ENCODE measurements at places on chromosomes 5 and 9.

DNA sequence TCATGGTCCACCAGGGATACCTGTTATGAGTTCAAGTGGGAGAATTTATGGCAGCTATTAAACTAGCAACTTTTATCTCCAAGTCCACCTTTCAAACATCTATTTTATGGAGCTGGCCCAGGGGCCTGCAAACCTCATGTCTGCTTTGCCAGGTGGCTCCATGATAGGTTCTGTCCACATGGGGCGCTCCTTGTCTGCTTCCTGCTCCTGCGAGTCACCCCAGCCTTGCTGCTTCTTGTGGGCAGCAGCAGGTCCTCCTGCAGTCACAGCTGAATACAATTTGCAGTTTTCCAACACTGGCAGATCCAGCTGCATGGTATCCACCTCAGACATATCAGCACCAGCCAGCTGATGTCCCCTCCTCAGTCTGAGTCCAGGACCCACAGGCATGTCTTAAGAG is 39.6 kb upstream of the FRRS1L start:
- no peak for DNase-seq

GRCh38 chr5:157497875-157498611 is 38.0 kb downstream of the NIPAL4 start:
- DNase-seq, result no peak

DNA sequence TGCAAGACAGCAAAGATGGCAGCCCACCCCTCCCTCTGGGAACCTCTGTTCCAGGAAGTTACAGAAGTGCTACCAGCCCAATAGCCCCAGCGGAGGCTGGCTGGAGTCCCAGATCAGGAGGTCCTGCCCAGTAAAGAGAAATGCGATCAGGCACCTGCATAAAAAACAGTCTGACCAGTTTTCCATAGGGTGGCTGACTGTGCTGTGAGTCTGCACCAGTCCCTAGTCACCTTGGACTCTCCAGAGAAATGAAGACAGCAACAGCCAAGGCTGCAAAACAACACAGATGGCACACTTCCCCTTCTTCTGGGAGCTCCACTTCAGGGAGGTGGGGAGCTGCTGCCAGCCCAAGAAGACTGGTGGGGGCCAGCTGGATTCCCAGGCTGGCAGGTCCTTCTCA is 265.5 kb upstream of the PCSK5 start:
- no peak for DNase-seq

GRCh38 chr9:128026255-128026772 is 40.8 kb downstream of the NAIF1 start:
- no peak for DNase-seq

DNA sequence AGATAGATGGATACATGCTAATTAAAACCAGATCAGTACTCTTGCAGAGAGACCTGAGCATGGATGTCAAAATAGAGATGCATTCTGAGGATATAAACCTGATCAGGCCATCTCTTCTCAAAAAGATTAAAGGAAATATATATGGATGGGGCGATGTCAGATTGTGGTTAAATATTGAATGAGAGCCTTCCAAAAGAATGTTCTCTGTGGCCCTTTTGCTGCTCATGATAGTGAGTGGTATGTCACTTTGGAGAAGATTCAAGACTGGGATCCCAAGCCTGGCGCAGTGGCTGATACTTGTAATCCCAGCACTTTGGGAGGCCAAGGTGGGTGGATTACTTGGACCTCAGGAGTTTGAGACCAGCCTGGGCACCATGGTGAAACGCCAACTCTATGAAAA is 20.5 kb downstream of the ZNF131 start:
- peak; percentile 55 for DNase-seq

DNA sequence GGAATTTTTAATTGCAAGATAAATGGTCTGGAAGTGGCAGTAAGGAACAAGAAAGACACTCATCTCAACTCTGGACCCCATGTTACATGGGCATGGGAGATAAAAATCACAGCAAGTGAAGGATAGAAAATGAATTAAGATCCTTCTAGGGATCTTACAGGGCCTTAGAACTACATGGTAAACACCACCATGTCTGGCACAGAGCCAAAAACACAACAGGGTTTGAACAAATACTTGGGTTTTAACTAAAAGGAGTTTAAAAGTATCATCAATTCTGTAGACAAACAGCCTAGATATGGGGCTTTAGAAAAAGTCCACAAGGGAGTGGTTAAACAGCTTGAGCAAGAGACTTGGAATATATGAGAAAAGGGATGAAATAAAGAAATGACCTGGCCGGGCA is 366.4 kb downstream of the ARL15 start:
- no peak for DNase-seq

DNA sequence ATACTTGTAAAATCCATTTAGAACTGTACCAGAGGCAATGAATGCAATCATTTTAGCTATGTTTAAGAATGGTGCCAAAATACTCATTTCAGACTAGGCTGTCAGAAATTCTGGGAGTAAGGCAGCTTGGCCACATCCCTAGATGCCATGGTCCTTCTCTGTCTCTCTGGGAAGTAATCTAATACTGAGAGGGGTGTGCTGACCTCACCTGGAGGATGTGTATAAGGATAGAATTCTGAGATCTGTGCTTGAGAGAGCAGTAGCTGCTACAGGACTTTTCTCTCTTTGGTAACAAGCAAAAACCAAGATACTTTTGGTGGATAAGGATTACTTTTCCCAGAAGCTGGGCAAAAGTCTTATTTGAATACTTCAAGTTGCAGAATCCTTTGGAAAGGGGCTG is 68.1 kb upstream of the MRPS30 start:
- DNase-seq, result no peak

DNA sequence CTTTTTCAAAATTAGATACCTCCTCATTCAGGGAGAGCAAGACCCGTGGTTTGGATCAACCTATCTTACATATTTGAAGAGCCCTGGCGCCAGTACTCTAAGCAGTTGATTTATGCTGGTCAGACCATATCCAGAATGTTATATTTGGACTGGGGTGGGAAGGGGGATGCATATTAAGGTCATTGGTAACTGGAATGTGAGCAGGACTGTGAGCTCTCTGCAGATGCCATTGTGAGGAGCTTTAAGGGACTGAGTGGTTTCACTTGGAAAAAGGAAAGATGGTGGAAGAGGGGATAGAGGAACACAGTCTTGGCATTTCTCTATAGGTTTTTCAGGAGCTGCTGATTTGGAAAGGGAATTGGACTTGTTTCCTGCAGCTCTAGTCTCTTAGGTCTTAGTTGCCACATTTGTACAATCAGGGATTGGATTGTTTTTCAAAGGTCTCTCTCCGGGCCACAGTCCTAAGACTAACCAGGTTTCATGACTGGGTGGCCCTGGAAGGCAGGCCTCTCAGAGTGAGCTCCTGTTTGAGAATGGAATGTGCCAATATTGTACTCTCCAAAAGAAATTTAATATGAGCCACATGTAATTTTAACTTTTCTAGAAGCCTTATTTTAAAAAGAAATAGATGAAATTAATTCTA is 25.8 kb upstream of the F2R start:
- no peak for DNase-seq

DNA sequence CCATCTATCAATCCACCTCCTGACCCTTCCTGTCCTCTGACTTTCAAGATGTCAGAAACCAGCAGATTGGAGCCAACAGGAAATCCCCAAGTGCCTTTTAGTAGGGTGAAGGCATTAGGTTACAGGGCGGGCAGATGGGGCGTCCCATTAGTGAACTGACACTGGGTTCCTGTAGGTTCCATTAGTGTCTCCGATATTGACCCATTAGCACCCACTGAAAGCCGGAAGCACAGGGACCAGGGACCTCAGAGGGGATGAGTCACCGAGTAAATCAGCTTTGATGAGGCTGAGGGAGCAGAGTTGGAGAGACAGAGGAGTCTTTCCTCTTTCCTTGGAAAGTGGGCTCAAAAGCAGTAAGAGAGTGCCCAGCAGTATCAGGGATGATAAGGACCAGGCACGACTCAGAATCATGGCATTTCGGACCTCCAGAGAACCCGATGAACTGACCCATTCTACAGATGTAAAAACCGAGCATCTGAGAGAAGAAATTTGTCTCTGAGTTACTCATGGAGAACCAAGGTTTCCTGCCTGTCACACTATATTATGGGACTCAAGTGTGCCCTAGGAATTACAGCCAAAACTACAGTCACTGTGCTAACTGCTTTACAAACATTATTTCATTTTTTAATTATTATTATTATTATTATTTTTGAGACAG is 47.2 kb upstream of the FABP6 start:
- no peak for DNase-seq

- peak; percentile 26 for DNase-seq
Observed at GRCh38 chr5:113382731-113383130, 52.1 kb downstream of the TSSK1B start.

GRCh38 chr5:91955610-91956009 is 572.5 kb upstream of the ARRDC3 start:
- DNase-seq, result no peak

DNA sequence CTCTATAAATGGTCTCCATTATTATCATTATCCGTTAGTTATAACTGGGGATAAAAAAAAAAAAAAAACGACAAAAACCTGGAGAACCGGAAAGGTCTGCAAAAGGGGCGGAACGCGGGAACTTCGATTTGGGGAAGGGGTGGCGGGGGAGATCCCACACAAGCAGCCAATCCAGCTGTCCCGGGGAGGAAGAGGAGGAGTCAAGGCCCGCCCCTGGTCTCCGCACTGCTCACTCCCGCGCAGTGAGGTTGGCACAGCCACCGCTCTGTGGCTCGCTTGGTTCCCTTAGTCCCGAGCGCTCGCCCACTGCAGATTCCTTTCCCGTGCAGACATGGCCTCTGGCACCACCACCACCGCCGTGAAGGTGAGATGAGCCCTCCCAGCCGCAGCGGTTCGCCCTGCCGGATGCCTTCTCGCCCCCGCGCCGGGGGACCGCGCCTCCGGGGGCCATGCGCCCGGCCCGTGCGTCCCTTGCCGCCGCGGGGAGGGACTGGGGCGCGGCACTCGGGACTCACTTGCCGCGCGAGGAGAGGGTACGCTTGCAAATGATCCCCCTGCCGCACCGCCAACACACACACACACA is at the start of gene MTAP:
Gene MTAP (plus strand): TSS at position 219 of the 583 bp plus-strand sequence. CDS start 113 bp downstream, at position 332.
- peak; percentile 100 for DNase-seq

DNA sequence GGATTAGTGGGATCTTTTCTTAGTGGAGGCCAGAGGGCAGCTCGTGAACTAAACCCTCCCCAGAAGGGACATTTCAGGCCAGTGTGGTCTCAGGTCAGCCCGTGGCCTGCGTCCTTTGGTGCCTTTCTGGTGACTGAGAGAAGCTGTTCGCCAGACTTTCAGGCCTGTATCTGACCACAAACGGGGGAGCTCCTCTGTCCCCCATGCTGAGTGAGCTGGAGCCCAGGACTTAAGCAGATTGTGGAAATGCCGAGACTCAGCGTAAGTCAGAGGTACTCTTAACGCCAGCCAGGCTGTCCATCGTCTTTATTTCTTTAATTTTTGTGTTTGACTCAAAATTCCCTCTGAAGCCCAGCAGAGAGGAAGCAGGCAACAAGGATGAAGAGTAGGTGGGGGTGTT is 54.8 kb upstream of the NCS1 start:
- no peak for DNase-seq

- DNase-seq, result no peak
Observed at GRCh38 chr5:159978358-159978757, 30.6 kb upstream of the TTC1 start.

GRCh38 chr9:135895202-135895848 is 12.0 kb downstream of the CAMSAP1 start:
- no peak for DNase-seq

DNA sequence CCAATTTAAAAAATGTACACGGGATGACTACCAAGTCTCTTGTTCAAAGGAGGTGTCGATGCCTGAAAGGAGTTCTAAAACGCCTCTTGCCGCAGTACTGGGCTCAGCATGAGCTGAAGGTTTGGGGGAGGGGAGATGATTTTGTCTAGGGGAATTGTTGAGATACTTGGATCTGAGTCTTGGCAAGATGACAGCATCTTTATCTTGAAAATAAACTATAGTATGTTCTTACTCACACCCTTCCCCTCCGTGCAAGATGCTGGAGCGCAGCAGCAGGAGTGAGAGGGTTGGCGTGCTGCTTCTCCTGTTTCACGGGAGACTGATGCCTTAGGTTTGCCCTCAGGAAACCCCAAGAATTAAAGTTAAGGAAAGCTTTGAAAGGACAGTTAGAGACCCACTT is 47.3 kb downstream of the FAM78A start:
- DNase-seq, result no peak

- DNase-seq, result peak; percentile 25
Observed at GRCh38 chr5:72587661-72588308, 80.6 kb upstream of the ZNF366 start.

- no peak for DNase-seq
Observed at GRCh38 chr5:40489421-40489820, 190.3 kb upstream of the PTGER4 start.

GRCh38 chr9:129104051-129104450 is 6.5 kb downstream of the CRAT start:
- no peak for DNase-seq

DNA sequence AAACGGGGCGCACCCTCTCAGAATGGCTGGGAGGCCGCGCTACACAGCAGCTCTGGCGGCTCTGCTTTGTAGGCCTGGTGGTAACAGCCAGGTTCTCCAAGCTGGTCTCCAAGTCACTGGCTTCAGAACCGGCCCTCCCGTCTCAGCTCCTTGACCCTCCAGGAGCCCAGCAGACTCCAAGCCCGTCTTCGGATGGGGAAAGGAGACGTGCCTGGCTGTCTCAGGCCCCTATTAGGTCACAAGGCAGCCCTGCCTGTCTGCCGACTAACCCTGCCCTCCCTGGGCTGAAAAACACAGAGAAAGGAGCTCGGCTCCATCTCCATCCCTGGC is 2.2 kb downstream of the ASB6 start:
- DNase-seq, result no peak

DNA sequence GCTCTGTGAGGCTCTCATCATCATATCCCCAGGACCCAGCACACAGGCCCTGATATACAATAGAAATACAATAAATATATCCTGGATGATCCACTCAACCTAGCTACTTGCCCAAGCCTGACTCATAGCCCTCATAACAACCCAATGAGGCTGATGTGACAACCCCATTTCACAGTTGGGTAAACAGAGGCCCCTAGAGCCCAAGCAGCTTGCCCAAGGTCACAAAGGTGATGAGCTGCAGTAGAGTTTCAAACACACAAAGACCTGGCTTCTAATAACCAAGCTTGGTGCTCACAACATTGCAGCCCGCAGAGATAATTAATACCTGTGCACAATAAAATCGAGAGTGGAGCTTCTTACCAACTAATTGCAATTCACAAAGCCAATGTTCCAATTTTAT is 3.2 kb upstream of the AKNA start:
- no peak for DNase-seq

DNA sequence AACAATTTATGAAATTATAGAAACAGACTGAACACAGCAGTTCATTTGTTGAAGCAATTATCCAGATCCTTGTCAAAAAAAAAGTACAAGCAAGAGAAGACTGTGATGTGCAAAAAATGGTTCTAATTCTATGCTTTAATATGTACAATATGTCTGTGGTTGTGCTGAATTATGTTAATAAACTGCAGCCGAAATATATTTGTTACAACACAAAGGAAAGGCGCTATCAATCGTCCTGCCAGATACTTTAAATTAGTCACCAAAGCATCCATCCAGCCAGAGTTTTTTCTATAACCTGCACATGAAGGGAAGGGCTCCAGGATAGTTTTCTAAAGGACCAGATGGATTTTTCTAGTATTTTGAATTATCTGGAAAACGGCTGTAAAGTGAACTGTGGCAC is 259.5 kb downstream of the BNC2 start:
- no peak for DNase-seq

GRCh38 chr9:23717505-23717904 is 108.5 kb downstream of the ELAVL2 start:
- DNase-seq, result no peak

- no peak for DNase-seq
Observed at GRCh38 chr9:30732060-30732459, 1652.4 kb upstream of the ACO1 start.
